Lung (tissue), 17 donors: ENCODE measurements at places on chromosomes 2 and 18.
A peak's percentile ranks its signal among the peaks of the same experiment; 100 is the strongest.

DNA sequence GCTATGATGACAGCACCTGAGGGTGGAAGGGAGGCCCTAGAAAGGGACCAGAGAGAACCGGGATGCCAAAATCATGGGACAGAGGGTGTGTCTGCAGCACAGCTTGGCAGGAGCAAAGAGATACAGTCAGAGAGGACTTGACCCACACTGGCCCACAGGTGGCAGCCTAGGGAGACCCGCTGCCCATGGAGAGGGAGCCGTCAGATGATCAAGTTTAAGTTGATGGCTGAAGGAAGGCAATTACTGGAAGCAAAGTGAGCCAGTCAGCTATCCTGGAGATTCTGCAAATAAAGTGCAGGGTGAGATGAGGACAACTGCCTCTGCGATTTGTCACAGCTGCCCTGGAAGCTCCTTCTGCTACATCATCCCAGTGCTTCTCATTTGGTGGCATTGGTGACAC is 74.0 kb downstream of the CMPK2 start:
- no peak for DNase-seq

DNA sequence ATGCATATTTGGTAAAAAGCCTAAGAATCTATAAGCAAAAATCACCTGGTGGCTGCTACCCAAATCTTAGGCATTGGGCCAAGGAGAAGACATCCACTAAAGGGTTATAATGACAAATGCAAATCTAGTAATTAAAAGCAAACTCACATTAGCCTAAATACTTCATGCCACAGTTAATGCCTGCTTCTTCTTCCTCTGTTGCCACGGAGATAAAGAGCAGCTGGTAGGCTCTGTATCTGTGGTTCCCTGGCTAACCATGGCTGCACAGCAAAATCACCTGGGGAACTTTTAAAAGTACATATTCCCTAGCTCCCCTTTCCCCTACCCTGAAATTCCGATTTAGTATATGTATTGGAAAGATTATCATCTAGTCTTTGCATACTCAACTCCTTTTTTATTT is 114.3 kb downstream of the LNPK start:
- DNase-seq, result no peak

DNA sequence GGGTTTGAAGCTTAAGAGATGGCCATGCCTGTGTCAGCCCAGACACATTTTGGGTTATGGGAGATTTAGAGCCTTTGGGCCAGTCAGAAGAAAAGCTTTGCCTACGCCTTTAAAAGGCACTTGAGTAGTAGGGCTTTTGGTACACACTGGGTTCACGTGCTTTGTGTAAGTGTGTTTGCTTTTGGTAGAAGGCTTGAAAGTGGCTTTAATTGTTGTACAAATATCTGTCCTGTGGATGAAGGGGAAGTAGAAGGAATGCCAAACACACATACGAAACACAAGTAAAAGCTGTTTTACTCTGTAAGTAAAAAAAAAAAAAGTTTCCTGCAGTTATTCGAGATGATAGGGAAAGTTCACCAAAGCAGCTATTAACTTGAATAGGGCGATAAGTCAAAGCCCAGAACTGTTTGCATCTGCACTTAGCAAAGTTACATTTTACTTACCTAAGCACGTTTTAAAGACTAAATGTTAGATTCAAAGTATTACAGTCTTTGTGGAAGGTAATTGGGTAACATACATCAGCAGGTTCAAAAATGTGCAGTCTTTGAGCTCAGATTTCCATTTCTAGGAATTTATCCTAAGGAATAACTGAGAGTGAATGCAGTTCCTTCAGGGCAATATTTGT is 75.4 kb downstream of the STK25 start:
- peak; percentile 64 for DNase-seq

GRCh38 chr18:58097121-58097906 is 53.3 kb downstream of the NEDD4L start:
- peak; percentile 57 for DNase-seq

- no peak for DNase-seq
Observed at GRCh38 chr18:49934457-49934856, 121.1 kb upstream of the ACAA2 start.

DNA sequence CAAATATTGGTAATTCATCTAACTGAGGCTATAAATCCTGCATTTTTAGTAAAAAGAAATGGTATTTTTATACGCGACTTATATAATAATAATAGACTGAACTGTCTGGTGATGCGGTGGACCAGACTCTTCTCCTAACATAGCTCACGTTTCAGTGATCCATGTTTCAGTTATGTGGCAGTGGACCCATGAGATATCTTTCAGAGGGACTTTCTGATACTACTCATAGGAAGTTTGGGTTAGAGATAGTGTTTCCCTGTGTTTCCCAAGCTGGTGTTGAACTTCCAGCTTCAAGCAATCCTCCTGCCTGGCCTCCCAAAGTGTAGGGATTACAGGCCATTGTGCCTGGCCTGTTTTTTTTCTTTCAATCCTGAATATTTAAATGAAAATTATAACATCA is 59.2 kb downstream of the KCTD1 start:
- no peak for DNase-seq
